ENCODE measurements at places on chromosomes 6 and 20.

DNA sequence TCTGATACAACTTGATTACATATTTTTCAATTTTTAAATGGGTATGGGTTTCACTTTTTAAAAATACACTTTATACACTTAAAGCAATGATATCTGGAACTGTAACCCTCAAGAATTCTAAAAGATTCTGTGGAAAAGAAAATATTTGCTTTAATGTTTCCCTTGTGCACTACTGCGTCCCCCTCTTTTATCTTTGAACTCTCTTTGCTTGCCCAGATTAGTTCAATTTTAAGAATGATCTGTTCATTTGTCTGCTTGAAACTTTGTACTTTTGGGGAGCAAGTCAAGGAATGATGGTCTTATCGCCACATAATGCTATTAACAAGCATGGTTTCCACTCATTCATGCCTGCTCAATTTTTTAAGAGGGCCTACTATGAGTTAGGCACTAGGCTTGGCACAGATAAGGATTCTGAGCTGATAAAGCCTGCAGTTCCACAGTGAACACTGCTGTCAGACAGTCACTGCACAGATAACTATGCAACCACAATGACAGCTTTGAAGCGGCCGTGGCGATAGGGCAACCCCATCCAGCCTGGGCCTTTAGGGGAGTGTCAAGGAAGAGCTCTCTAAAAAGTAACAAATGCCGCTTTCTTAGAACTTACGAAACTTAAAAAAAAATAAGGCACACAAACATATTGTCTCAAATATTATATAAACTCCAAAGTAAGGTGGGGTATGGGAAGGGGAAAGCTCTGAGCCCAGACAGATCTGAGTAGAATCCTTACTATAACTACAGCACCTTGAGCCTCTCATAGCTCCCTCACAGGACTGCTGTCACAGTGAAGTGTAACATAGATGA, 29.7 kb downstream of the FYN start:
- DNase-seq = peak; percentile 21

- DNase-seq = no peak
Measured at GRCh38 chr6:89977808-89978748, 83.8 kb downstream of the GJA10 start.

GRCh38 chr6:299104-299980, 7.1 kb downstream of the DUSP22 start:
- DNase-seq = no peak

DNA sequence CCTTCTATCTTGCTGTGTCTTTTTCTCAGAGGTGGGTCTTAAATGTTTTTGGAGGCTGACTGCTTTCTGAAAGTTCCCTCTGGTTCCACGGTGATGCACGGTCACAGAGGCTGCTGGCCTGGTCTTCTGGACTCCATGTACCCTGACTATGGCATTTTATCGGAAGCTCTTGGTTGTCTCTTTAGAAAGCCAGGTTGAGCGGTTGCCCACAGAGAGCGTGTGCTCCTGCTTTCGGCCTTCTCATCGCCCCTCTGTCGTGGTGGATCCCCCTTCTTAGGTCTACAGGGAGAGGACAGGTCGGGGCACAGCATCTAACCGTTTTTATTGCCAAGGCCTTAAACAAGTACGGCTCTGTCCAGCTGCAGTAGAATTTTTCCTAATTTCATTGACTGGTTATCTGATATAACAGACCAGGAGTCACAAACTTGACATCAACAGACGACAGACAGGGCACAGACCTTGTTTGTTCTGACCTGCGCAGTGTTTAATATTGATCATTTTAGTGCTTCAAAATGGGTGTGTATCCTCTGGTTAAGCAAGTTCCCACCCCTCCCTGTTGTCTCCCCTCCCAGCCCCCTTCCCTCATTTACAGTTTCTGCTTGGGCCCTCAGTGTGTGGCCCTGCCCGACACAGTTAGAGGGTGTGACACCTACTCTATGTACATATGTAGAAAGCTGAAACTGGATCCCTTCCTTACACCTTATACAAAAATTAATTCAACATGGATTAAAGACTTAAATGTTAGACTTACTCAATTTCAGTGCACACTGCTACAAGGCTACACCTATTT, 24.7 kb downstream of the SYTL3 start:
- DNase-seq = no peak

GRCh38 chr20:10376270-10377075, 57.5 kb downstream of the MKKS start:
- DNase-seq = no peak

DNA sequence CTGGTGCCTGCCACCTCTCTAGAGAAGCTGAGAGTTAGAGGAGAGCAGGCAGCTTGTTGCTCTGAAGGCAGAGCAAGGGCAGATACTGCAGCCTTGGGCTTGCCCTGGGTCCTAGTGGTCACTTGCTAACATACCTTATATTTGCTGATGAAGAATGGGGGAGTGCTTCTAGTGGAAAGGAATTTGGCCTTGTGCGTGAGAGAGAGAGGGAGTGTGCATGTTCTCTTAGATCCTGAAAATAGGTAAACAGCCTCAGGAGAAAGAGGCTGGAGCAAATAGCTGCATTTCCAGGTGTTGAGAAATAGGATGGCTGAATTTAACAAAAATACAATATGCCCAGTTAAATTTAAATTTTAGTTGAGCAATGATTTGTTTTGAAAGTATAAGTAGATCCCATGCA, 724.5 kb upstream of the FLRT3 start:
- no peak for DNase-seq

GRCh38 chr6:149452037-149452939, 32.5 kb downstream of the ZC3H12D start:
- DNase-seq = no peak

GRCh38 chr6:1612974-1613306, 3.2 kb downstream of the FOXC1 start:
- no peak for DNase-seq

DNA sequence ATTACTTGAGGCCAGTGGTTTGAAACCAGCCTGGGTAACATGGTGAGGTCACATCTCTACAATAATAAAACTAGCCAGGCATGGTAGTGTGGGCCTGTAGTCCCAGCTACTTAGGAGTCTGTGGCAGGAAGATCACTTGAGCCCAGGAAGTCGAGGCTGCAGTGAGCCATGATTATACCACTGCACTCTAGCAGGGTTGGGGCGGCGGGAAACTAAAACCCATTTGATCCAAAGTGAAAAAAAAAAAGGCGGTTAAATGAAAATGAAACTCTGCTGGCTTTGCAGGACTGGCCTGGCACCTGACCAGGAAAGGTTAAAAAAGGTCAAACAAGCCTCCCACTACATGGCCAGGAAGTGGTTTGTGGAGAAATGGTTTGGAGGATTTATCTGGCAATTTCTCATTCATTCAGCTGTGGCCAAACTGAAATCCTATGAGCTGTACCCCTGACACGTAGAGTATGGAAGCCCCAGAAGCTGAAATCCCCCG, 36.6 kb downstream of the MTRES1 start:
- DNase-seq = no peak

GRCh38 chr20:57743450-57744095, 33.8 kb upstream of the PMEPA1 start:
- no peak for DNase-seq

GRCh38 chr6:88045521-88046136, 2.0 kb upstream of the SPACA1 start:
- no peak for DNase-seq

DNA sequence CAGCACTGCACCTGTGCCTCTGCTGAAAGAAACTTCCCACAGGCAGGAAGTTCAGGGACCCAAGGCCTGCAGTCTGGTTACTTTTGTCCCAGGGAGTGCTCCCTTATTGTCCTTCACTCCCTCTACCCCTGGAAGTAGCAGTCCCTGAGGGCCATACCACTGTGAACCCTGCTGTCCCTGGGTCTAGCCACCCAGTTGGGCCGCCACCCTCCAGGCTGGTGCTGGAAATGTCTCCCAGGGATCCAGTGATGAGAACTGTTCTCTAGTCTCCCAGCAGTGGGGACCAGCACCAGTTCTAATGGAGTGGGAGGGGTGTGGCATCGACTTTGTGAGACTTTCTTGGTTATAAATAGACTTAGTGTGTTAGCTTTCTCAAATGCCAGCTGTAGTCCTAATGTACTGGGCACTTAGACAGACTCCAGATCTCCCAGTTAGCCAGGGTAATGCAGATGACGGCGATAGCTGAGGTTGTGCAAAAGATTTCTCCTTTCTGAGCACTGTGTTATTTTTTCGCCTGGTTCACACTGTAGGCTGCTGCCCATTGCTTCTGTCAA, 462.5 kb downstream of the CDH26 start:
- DNase-seq = no peak

DNA sequence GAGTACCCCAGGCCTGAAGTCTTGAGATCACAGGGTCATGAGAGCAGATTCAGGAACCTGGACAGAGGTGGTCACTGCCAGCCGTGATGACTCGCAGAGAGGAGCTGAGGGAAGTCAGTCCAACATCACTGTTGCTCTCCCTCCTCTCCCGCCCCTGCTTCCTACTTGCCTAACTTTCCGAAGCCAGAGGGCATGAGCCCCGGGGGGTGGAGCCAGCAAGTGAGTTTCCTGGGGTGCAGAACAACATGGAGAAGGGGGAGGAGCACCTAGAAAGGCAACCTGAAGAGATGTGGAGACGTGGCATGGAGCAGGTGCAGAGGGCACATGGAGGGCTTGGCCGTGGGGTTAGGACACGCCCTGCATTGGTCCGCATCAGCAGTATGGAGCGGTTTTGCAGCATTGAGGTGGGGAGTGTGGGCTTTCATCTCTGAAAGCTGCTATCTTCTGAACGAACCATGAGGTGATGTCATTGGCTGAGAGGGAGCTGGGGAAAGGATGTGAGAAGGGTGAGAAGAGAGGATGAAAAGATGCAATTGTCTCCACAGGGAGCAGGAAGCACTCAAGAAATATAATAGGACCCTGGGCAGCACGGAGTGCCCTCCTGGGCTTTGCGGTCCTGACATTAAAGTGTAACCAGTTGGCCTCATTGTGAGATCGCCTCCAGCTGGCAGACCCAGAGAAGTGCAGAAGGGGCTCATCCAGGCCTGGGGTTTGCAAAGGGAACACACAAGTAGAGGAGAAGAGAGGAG, 25.0 kb downstream of the GDAP1L1 start:
- DNase-seq = no peak

GRCh38 chr6:151609146-151609902, 115.5 kb downstream of the CCDC170 start:
- DNase-seq = no peak

DNA sequence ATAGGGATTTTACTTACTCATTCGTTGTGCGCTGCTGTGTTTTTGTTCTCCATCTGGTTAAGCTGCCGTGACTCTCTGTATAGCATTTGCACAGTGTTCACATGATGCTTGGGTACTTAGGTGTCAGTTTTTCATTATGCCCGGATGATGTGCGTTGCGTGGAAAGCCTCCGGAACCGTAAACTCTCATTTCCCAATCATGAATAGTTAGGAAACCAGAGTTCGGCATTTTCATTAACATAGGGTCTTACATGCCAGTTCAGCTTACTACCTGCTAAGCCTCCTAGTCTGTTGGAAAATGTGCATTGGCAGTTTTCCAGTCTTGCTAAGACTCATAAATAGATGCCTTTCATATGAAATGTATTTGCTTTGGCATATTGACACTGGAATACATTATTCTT, 483.4 kb upstream of the FLRT3 start:
- DNase-seq = no peak

GRCh38 chr6:142893088-142893487, 51.9 kb downstream of the HIVEP2 start:
- no peak for DNase-seq

DNA sequence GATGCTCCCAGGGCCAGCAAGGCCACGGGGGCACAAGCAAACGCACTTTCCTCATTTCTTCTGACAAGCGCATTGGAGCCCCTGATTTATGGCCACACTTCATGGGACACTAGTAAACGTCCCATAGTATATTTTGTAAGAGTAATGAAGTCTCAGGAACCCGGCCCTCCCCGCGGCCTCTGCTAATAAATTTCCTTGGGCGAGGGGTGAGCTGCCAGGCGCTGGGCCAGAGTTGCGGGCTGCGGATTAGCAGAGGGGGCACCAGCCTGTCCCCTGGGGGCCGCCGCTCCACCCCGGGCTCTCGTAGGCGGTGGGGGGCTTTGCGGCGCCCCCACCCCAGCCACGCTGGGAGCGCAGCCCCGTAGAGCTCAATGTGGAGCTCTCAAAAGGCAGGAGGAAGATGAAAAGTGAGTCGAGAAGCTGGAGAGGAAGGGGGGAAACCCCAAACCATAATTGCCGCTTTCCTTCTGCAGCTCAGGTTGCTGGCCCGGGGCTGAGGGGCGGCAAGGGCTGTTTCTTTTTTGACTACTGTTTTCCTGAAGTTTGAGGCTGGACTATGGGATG, 173.6 kb downstream of the CDC5L start:
- no peak for DNase-seq

- DNase-seq = no peak
Measured at GRCh38 chr20:56348746-56349145, 10.0 kb upstream of the FAM210B start.

- DNase-seq = no peak
Measured at GRCh38 chr6:151443911-151444621, 7.9 kb downstream of the RMND1 start.

DNA sequence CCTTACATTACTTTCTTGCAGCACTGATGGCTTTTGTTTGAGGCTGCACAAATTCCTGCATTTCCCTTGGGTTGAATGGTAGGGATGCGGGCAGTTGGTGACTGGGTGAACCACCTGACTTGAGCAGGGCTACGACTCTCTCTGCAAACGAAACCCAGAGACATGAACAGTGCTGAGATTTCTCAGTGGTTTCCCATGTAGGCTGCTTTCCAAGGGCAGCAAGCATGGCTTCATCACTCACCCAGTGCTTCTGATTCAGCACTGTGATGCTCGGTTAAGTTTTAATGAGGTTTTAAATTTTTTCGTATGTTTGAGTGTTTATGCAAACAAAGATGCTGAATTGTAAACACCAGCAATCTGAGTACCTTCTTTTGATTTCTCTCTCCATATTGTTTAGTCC, 127.2 kb downstream of the MTHFD1L start:
- no peak for DNase-seq

DNA sequence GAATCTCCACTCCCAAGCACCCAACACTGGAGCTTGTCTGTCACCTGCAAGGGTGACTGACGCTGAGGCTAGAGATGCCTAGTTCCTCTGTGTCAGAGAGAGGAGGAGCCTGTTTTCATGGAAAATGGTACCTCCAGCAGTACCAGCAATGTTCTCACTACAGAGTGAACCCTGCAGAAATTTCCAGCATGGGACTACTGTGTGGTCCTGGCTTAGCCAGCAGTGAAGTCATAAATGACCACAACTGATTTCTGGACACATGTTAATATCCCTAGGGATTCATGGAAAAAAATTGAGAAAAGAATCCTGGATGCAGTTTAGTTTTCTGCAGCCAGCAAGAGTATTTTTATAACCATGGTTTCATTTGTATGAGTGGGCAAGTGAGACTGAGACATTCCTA, 468.1 kb downstream of the CD83 start:
- no peak for DNase-seq

DNA sequence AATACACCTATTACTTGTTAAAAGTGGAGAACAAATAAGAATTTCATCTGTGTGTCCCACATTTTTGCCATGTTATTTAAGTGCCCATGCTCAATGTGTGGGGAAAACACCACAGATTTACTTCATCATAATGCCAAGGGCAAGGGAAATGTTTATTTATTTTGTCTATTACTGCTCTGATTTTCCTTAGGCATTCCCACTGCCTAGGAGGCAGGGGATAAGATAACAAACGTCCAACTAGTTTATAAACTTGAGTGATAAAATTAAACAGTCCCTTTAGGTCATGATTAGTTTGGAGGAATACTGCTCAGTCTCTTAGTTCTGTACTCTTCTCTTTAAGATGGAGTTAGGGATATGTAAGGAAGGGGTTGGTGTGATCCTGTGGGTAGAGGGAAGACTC, 598.4 kb upstream of the MARCKS start:
- no peak for DNase-seq

Measured in activated naive CD4-positive, alpha-beta T cell (primary cell).